Renal cortex interstitium (tissue), 15 donors: ENCODE measurements at places on chromosomes 11 and 22.

GRCh38 chr22:25382762-25383161 is 163.3 kb downstream of the CRYBB2 start:
- no peak for DNase-seq

DNA sequence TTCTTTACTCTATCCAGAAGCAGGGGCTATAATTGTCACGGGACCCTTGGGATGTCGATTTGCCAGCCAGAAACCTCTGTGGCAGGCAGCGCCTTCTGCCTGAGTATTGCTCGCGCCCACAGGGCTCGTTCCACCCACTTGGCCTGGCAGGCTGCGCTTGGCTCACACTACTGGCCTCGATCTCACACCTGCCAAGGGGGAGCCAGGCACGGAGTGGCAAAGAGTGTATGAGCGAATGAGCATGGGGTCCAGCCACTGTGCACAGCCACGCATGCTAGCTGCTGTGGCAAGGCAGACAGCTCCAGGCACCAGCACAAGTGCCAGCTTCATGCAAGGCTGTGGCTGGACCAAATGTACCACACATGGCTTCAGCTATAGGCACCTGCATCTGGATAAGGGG is 599.8 kb downstream of the DLG2 start:
- no peak for DNase-seq

GRCh38 chr11:78733031-78733430 is 158.4 kb upstream of the NARS2 start:
- DNase-seq = no peak

GRCh38 chr22:17949642-17950473 is 74.5 kb downstream of the MICAL3 start:
- no peak for DNase-seq

DNA sequence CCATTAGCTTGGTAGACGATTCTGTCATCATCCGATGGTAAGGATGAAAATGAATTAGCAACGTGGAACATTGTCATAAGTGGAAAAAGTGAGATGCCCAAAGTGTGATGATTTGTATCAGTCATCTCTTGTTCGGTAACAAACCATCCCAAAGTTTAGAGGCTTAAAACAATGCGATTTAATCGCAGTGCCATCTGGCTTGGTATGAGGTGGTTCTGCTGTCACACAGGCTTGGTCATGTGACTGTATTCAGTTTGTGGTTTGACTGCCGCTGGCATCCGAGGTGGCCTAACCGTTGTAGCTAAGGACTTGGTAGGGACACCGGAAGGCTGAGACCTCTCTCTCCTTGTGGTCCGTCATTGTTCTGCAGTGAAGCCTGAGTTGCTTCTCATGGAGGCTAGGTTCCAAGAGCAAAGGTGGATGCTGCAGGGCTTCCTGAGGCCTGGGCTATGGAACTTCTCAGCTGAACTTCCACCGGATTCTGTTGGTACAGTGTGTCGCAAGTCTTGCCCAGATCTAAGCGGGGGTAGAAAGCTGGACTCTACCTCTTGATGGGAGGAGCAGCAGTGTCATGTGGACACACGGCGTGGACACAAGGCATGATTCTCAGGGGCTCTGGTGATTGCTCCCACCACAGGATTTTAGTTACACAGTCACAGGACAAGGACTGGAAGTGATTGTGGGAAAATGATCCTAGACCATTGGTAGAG is 36.3 kb downstream of the BCR start:
- DNase-seq = no peak

DNA sequence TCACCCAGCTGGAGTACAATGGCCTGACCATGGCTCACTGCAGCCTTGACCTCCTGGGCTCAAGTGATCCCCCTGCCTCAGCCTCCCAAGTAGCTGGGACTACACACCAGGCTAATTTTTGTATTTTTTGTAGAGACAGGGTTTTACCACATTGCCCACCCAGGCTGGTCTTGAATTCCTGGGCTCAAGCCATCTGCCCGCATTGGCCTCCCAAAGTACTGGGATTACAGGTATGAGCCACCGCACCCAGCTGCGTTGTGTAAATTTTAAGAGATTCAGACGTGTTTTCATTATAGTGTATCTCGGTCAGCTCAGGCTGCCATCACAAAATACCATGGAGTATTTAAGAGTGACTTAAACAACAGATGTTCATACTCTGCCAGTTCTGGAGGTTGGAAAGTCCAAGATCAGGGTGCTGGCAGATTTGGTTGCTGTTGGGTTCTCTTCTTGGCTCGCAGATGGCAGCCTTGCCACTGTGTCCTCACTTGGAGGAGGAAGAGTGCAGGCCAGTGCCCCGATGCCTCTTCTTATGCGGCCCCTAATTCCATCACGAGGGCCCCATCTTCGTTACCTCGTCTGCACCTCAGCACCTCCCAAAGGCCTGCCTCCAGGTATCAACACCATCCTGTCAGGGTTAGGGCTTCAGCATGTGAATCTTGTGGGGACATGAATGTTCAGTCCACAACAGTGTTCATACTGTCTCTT is 32.6 kb upstream of the PARVB start:
- DNase-seq = no peak

DNA sequence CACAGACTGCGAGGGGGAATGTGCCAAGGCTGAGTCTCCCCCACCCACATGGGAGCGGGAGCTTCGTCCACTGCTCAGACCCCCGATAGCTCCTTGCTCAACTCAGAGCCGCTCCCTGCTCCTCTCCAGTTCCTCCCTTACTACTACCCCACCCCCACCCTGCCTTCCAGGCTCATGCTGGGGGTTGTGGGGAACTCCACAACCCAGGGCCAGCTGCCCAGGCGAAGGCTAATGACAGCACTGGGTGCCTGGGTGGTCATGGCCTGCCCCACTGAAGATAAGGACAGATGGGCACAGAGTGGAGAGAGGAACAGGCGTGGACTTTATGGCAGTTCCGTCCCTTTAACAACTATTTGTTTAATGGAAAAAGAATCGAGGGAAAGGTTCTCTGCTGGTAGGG is 73.7 kb downstream of the PDE2A start:
- no peak for DNase-seq

GRCh38 chr11:79381036-79381435 is 59.8 kb downstream of the TENM4 start:
- no peak for DNase-seq

GRCh38 chr11:64339286-64339685 is 718 bp upstream of the CCDC88B start:
- no peak for DNase-seq

DNA sequence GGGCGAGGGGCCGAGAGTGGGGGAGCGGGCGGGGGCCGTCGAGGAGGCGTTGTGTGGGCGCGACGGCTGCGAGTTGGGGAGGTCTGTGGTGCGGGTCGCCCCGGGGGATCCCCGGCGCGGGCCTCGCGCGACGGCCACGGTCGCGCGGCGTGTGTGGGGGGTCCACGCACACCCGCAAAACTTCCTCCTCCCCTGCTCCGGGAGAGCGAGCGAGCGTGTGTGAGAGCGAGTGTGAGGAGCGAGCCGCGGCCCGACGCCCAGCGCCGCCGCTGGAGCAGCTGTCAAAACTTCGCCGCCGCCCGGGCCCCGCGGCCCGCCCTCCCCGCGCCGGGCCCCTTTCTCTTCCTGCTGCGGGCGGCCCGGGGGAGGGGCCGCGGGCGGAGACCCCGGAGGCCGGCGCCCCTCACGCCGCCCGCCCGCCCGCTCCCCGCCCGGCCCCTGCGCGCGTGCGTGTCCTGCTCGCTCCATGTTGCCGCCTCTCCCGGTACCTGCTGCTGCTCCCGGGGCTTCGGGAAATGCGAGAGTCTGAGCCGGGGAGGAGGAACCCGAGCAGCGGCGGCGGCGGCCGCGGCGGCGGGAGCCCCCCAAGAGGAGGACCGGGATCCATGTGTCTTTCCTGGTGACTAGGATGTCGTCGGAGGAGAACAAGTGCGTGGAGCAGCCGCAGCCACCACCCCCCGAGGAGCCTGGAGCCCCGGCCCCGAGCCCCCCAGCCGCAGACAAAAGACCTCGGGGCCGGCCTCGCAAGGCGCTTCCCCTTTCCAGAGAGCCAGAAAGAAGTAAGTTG is 9.0 kb upstream of the CCT8L2 start:
- no peak for DNase-seq

DNA sequence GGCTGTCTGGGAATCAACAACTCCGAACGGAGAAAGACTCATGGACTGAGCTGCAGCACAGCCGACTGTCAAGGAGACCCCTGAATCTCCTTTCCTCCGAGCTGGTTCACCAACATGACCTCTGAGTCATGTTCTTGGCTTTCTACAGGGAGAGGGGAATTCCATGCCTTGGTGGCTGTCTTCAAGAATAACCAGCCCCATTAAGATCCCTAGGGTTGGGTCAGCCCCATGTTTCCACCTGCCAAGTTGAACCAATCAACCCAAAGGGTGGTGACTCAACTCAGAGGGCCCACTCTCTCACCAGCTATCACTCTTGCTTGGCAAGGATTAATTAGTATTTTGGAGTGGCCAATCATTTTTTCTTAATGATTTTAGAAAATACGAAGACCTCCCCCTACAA is 28.3 kb upstream of the IGSF22 start:
- DNase-seq = no peak

- no peak for DNase-seq
Measured at GRCh38 chr11:47940904-47941649, 39.3 kb upstream of the PTPRJ start.

- no peak for DNase-seq
Measured at GRCh38 chr22:30325065-30325720, 1.5 kb downstream of the TBC1D10A start.
